ENCODE measurements at places on chromosomes 2 and 18.

GRCh38 chr18:35306588-35307250 lies 16.7 kb upstream of the ZSCAN30 start:
- no peak for DNase-seq

- peak; percentile 97 for DNase-seq
Observed at GRCh38 chr2:5691985-5692529, at the start of gene SOX11. SOX11 (plus strand) TSS chr2:5692384; CDS start chr2:5692722, 338 bp downstream.

DNA sequence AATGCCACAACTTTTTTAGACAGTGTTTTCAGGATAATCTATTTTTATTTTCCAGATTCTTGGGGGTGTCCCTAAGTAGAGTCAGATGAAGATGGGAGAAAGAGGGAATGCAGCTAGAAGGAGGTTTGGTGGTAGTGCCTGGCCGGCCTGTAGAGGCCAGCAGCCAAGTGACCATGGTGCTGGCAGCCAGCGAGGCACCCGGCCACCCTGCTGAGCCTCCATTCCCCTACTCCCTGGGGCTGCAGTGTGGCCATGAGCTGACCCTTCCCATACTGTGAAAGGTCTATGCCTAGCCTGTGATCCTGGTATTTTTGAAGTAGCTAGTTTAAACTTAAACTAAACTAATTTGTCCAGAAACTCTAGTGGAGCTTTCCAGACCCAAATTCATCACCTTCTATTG lies 268.6 kb downstream of the CYRIA start:
- DNase-seq = no peak

- DNase-seq = no peak
Observed at GRCh38 chr18:48364146-48364545, 45.0 kb downstream of the ZBTB7C start.

DNA sequence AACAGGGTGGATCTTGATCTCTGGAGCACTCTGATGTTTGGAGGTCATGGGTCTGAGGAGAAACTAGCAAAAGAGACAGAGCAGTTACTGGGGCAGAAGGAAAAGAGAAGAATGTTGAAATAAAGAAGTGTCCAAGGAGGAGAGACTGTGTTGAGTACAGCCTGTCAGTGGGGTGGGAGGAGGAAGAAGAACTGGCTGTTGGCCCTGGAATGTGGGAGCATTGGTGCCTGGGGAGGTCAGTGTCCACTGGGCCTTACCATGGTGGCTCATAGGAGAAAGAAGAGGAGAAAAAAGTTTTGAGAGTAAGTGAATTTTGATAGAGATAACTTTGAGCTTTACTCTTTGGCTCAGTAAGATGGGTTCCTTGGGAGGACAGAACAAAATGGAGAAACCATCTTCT lies 499.0 kb downstream of the TXNL1 start:
- no peak for DNase-seq

- DNase-seq = no peak
Observed at GRCh38 chr2:237389831-237390230, 24.1 kb downstream of the COL6A3 start.

DNA sequence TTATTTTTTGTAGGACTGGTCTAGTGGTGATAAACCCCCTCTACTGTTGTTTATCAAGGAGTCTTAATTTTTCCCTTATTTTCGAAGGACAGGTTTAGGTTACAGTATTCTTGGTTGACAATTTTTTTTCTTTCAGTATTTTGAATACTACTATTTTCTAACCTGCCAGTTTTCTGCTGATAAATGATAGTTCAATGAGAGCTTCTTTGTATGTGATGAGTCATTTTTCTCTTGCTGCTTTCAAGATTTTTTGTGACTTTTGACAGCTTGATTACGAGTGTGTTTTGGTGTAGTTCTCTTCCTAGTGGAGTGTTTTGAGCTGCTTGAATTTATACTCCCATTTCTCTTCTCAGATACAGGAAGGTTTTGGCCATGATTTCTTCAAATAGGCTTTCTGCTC lies 77.5 kb downstream of the ACSL3 start:
- no peak for DNase-seq

GRCh38 chr18:59468821-59469220 lies 109.8 kb upstream of the LMAN1 start:
- no peak for DNase-seq

DNA sequence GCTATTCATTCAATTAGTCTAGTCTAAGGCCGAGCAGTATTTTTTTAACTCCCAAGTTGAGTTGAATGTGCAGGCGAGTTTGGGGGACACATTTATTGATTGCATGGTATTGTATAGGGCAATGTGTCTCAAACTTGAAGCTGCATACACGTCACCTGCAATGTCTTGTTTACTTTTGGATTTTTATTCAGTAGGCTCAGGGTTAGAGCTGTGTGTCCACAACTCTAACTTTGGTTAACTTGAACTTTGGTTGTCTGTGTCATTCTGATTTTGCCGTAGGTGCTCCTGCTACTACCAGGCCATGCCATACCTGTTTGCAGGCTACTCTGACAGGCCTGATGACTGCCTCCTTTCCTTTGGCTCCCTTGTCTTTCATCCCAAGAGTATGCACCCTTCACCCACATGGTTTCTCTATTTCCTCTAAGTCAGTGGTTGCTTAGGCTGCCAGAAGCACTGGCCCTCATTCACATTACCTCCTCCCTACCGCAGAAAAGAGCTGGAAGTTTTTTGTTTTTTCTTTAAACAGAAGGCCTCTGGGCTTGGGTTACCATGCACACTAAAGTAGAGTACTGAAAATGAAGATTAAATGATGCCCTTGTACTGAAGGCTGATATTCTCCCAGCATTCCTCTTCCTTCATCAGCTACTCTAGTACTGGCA lies 219.4 kb upstream of the SPOPL start:
- DNase-seq = no peak

- DNase-seq = no peak
Observed at GRCh38 chr2:74493546-74493945, 5.9 kb downstream of the LBX2 start.

DNA sequence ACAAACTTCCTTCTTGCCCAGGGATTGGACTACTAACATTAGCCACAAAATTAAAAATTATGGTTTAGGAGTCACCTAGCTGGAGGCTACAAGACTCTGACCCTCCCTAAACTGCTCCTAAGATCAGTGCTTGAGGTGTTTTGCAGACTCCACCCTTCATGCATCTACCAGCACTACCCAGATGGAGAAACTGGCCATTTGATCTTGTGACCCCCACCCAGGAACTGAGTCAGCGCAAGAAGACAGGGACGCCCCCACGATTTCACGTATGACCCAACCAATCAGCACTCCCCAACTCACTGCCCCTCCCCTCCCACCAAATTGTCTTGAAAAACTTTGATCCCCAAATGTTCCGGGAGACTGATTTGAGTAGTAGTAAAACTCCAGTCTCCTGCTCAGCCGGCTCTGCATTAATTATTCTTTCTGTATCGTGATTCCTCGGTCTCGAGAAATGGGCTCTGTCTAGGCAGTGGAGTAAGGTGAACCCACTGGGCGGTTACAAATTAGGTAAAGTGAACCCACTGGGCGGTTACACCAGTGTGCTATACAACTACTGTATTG lies 40.1 kb upstream of the CCDC88A start:
- no peak for DNase-seq
